ENCODE measurements at places on chromosomes 7 and 10.

- no peak for DNase-seq
Measured at GRCh38 chr7:127365164-127365956, 27.1 kb downstream of the ZNF800 start.

DNA sequence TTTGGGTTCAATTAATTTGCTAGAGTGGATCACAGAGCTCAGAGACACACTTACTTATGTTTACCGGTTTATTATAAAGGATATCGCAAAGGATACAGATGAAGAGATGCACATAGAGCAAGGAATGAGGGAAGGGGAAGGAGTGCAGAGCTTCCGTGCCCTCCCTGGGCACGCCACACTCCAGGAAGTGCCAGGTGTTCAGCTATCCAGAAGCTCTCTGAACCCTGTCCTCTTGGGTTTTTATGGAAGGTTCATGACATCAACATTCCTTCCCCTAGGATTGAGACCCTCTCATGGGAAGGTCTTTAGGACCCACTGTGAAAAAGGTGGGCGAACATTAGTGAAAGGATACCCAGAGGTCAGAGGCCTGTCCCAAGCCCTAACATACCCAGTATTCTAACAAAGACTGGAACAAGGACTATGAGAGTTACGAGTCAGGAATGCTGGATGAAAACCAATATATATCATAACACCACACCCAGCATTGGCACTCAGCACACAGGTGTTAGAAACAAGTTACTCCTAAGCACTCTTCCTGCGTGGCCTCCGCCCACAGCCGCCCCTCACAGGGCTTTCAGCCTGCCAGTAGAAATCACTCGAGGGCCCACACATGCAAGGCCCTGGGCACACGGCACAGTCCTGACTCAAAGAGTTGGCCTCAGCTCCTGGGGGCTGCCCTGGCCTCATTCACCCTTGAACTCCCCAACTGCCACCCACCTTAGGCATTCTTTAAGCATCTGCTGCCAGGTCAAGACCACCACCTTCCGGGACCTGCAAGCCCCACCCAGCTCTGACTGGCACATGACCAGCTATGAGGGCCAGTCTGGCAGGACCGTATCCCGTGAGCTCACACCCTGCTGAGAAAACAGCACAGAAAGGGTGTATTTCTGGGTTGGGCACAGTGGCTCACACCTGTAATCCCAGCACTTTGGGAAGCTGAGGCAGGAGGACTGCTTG is 5.6 kb upstream of the AIFM2 start:
- DNase-seq: peak; percentile 6

DNA sequence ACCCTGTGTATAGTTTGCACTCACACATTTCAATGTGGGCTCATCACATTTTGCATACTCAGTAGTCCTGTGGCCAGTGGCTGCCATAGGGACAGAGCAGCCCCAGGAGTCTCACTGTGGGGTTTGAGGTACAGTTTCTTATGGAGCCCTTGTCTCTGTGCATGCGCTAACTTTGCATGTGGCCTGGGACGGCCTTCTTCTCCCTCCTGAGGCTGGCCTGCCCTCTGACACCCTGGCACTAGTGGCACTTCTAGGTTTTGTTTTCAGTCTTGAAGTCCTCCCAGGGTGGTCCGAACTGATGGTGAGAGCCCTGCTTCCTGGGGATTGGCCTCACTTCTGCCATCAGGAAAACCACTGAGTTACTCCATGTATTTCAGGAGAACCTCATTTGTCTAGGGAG is 21.2 kb downstream of the NACAD start:
- DNase-seq: no peak

DNA sequence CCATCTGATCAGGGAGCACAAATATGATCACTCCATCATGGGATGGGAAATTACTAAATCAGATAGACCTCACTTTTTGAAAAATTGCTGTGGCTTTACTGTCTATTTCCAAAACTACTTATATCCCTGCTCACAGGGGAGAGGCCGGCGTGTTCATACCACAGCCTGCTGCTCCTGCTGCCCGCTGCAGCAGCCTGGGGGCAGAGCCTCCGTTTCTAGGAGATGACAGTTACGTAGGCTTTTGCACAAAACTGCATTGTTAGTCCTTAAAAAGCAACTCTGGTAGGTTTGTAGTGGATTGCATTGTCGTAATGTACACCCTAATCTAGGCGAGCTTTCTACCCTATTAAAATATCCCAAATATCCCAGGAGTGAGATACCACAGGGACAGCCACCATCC is 203.7 kb downstream of the EBF3 start:
- DNase-seq: no peak

- no peak for DNase-seq
Measured at GRCh38 chr7:148772297-148773089, 73.8 kb downstream of the CUL1 start.

DNA sequence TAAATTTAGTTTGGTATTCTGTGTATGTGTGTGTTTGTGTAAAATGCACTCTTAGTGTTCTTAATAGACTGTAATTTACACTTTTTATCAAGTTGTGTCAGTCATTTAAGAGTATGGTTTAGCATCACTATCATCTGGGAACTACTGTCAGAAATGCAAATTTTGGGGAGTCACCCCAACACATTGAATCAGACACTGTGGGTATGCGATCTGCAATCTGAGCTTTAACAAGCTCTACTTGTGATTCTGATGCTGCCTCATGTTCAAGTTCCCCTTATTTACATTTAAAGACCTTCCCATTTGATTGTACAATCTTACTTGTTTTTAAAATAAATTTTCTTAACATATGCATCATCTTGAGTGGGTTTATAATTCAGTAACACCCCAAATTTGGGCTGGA is 218.1 kb upstream of the FOXP2 start:
- no peak for DNase-seq

DNA sequence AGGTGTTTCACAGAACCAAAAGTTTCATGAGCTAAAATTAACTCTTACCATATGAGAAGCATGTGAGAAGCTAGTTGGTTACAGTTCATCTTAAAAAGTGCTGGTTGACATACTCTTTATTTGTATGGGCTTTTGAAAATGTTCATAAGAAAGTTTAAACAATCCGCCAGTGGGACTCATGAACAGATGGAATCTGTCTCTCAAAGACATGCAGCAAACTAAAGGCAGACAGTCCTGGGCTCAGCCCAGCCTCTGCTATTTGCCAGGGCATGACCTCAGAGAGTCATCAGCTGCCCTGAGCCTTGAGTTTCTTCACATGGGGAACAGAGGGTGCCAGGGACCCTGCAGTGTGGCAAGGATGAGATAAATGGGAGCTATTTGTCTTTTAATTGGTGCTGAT is 3.2 kb downstream of the PYROXD2 start:
- no peak for DNase-seq

DNA sequence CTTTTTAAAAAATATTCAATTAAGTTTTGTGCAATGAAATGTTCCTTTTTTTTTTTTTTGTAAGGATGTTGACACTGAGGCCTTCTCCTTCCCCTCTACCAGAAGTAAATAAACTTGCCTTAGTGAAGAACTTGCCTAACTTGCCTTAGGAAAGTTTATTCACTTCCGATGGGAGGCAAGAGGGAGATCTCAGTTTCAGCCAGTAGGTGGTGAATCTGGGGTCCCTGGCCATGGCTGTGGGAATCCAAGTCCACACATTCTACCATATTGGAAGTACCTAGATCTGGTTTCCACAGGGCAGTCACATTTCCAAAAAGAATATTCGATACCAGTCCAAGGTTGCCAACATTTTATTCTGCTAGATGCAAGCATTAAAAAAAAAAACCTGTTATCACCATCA is 270.9 kb downstream of the CCSER2 start:
- no peak for DNase-seq

GRCh38 chr7:39661960-39662359 is 38.6 kb downstream of the RALA start:
- DNase-seq: no peak

- DNase-seq: no peak
Measured at GRCh38 chr7:134875867-134876266, 96.4 kb downstream of the CALD1 start.

GRCh38 chr7:12638851-12639456 is 48.5 kb upstream of the ARL4A start:
- peak; percentile 16 for DNase-seq

DNA sequence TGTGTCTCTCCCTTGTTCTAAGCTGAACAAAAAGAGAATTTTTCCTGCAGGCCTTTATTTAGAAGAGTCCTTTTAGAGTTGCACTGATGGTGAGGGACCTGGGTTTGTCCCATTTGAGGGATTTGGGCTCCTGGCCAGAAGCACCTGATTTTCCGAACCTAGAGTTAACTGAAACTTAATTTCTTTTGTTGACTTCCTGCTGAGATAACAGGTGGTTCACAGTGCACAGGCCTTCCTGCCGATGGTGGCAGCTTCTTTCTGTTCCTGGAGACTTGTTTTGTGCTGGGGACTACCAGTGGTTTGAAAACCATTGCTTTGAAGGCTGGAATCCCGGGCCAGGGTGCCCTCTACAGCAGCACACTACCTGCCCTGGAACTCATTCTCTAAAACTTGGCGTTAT is 99.2 kb downstream of the SUGCT start:
- no peak for DNase-seq

GRCh38 chr7:44471850-44472249 is 18.6 kb downstream of the NUDCD3 start:
- no peak for DNase-seq

GRCh38 chr7:28096713-28097112 is 83.9 kb downstream of the JAZF1 start:
- peak; percentile 66 for DNase-seq

- DNase-seq: no peak
Measured at GRCh38 chr7:103622274-103622673, 176.3 kb upstream of the SLC26A5 start.
